AG20443 (cell line): ENCODE measurements at places on chromosomes 3 and 15.

DNA sequence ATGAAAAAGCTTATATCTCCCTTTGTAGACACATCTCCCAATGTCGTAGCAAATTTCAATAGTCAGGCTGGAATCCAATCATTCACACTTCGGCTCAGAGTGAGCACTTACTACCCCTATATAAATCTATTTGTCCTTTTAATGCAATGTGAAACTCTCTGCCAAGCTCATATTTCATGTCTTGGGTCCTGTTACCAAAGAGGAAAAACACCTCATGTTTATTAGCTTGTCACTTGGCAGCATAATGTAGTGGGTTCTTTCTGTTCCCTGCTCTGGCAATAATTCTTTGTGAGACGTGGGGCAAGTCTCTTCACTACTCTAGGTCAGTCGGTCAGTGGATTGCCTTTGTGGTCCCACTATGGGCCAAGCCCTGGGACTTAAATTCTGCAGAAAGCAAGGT lies 107.1 kb downstream of the SRGAP3 start:
- no peak for DNase-seq

DNA sequence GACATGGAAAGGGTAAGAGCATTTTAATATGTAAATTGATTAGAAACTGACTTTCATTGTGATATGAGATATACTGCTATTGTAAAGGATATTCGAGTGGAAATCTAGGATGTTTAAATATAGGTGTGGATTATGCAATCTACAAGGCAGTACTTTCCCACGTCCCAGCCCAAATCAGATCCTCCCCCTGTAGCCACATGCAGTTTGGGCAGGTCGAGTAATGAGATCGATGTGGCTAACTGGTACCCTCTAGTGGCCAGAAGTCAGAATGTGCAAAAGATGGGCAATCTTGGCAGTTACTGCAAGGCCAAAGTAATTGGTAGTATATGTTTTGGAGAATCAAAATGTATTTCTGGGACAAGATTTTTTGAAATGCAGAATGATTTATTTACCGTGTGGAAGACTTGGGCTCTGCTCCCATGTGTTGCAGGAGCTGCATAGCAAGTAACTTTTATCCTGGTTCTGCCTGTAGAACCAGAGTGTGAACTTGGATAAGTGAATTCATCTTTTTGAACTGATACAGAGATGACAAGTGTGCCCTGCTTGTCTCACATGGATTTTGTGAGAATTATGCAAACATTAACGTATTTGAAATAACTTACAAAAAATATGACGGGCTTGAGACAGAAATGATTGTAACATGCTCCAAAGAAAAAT lies 94.5 kb upstream of the ADAMTSL3 start:
- DNase-seq: peak; percentile 84

GRCh38 chr3:121698901-121699300 lies 38.2 kb upstream of the HCLS1 start:
- DNase-seq: no peak

DNA sequence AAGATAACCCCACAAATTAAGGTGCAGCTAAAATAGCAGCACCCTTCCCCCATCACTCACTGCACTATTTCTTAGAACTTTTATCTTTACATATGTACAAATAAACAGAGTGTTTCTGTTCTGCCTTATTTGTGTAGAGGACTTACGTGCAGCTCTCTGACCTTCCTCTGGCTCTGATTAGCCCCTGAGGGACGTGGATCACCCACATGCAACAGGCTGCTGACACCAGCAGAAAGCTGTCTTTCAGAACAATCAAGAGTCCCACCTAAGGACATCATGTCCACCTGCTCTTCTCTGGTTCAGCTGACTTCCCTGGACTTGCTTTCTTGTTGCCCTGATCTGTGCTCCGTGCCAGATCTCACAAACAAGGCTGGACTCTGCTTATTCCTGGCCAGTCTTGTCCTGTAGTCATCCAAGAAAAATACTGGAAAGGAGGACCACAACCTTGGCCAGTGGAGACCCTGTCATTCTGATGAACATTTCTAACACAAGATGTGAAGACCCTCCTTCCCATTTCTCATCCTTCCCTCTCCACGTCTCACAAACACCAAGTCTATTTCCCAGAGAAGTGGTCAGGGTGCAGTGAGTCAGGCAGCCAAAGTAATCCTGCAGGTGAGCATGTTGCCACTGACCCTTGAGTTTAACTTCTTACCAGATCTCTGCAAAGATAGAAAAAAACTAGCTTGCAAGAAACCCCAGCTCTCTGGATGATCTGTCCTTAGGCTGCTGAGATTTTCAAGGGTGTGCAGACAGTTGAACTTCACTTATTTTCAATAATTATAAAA lies 243.6 kb upstream of the ICE2 start:
- no peak for DNase-seq

- DNase-seq: no peak
Measured at GRCh38 chr15:78991476-78991875, 46.6 kb upstream of the CTSH start.

GRCh38 chr15:92634671-92635201 lies 20.8 kb downstream of the FAM174B start:
- no peak for DNase-seq
